ENCODE measurements at places on chromosomes 5 and 9.

DNA sequence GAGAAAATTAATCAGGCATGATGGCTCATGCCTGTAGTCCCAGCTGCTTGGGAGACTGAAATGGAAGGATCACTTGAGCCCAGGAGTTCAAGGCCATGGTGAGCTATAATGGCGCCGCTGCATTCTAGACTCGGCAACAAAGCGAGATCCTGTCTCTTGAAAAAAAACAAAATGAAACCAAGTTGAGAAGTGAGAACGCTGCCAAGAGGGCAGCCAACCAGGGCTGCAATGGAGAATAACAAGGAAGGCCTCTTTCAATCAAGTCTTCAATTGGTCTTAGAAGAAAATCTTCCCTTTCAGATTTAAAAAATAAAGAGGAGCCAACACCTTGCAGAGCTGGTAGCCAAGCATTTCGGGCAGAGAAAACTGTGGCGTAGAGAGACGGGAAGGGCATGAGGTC lies 14.7 kb downstream of the KIAA1958 start:
- DNase-seq: no peak

- DNase-seq: no peak
Observed at GRCh38 chr9:36165826-36166167, 3.4 kb upstream of the CCIN start.

DNA sequence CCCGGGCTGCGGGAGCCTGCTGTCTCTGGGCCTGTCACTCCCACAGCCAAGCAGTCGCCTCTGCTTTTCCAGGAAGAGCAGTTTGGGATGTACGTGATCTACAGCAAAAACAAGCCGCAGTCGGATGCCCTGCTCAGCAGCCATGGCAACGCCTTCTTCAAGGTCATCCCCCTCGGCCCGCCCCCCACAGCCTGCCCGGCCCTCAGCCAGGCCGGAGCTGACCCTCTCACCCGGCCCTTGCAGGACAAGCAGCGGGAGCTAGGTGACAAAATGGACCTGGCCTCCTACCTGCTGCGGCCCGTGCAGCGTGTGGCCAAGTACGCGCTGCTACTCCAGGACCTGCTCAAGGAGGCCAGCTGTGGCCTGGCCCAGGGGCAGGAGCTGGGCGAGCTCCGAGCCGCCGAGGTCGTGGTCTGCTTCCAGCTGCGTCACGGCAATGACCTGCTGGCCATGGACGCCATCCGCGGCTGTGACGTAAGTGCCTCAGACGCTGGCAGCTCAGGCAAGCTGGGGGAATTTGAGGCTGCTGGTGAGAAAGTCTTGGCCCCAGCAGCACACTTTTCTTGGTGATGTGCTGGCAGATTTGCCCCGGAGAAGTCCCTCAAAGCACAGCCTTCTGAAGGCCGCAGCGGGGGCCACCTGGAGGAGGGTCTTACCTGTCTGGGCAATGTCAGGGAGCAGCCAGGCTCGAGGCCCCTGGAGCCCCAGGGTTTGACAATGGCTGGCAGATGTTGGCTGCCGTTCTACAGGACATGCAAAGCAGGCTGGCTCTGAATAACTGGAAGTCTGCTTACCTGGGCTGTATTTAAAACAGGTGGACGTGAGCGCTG lies 20.1 kb upstream of the LRRC14B start:
- DNase-seq: no peak

DNA sequence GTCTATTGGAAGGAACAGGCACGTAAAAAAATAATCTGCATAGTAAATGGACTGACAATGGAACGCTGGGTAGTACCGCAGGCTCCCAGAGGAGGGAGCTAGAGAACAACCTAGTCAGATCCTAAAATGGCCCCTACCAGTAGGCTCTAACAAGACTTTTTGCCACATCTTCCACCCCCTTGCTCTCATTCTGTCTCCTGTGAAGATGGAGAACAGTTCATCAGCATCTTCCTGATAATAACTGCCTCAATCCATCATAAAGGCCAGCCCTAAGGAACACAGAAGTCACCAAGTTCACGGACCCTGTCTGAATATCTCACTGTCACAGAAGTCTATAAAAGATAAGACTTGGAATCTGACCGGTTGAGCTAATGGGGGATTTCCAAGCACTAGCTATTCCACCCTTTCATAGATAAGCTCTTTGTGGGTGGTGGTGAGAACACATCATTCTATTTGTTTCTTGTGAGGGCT lies 133.4 kb downstream of the SLC1A3 start:
- DNase-seq: peak; percentile 83

- no peak for DNase-seq
Observed at GRCh38 chr9:126328407-126328806, 1.8 kb downstream of the MVB12B start.

- no peak for DNase-seq
Observed at GRCh38 chr5:158020555-158021418, 161.8 kb upstream of the CLINT1 start.

- no peak for DNase-seq
Observed at GRCh38 chr5:15806613-15807012, 306.6 kb downstream of the FBXL7 start.

GRCh38 chr9:109409773-109410397 lies 88.2 kb downstream of the PTPN3 start:
- DNase-seq: no peak

DNA sequence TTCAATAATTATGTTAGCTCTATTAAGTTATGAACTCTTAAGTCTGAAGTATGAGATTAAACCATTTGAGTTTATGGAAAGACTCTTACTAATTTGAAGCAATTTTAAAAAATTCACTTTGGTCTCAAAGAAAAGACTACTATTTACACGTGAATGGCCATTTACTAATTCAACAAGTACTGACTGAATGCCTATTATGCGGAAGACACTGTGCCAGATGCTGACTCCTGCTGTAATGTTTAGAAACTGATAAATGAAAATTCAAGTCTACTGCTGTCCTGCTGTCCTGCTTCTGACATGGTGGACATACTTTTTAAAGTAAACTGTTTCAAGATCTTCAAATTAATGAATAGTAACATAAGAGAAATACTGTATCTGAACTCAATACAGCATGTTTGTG lies 116.2 kb downstream of the MPDZ start:
- DNase-seq: no peak

GRCh38 chr9:113668061-113668460 lies 204.5 kb downstream of the RGS3 start:
- no peak for DNase-seq

- no peak for DNase-seq
Observed at GRCh38 chr5:5480481-5481111, 58.1 kb downstream of the ICE1 start.

- DNase-seq: no peak
Observed at GRCh38 chr9:6852243-6852963, 94.6 kb downstream of the KDM4C start.

- no peak for DNase-seq
Observed at GRCh38 chr9:25381141-25381540, 297.1 kb downstream of the TUSC1 start.

- DNase-seq: no peak
Observed at GRCh38 chr5:152051499-152052454, 127.1 kb upstream of the GLRA1 start.

- DNase-seq: no peak
Observed at GRCh38 chr9:1320051-1320557, 269.9 kb downstream of the DMRT2 start.

GRCh38 chr5:168833383-168833782 lies 254.2 kb upstream of the PANK3 start:
- no peak for DNase-seq

- no peak for DNase-seq
Observed at GRCh38 chr5:102375272-102375671, 79.2 kb upstream of the SLCO4C1 start.

DNA sequence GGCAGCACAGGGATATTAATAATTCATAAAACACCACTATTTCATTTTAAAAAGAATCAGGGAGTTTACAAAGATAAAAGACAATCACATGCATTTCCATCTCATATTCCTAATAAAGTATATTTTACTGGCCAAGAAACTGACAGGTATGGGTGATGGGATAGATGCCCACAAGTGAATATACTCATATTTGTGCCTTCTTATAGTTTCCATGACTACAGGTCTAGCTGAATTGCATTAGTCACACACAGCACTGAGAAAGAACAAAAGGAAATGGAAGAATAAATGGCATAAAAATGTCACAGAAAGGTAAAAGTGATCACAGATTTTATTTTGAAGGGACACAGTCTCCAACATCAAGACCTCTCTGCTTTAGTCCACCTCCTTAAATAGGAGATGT lies 193.5 kb downstream of the PLK2 start:
- no peak for DNase-seq

- no peak for DNase-seq
Observed at GRCh38 chr9:120783602-120784047, 9.6 kb downstream of the FBXW2 start.

DNA sequence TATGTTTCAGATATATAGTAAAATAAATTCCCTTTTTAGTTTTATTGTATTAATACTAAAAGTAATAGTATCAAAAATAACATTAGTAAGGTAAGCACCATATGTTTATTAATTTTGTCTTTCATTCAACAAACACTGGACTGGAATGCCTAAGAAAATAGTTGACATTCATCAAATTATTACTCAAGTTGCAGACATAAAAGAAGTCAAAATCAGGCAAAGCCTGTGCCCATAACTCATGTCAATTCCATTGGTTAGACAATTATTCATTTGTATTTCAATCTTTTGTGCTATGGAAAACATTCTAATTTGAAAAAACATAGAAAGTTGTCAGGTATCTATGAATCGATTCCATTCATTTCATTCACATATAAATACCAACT lies 158.9 kb downstream of the CEMIP2 start:
- DNase-seq: no peak

- DNase-seq: no peak
Observed at GRCh38 chr9:96382839-96383164, 709 bp downstream of the SLC35D2 start.

GRCh38 chr9:108150736-108151586 lies 661.4 kb upstream of the KLF4 start:
- no peak for DNase-seq

DNA sequence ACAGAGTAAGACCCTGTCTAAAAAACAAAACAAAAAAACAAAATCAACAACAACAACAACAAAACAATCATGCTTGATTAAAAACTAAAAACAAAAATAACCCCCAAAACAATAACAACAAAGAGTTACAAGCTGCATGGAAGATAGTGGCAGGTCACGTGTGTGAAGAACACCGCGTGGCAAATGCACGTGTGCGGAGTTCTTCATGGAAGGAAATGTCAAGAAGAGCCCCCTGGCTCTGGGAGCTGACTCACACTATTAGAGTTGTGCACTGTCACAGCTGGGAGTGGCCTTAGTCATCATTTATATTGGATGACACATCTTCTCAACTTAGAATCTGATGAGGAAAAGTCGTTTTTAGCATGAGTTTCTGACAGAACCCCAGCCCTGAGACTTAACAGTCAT lies 110.5 kb downstream of the JMY start:
- DNase-seq: no peak

DNA sequence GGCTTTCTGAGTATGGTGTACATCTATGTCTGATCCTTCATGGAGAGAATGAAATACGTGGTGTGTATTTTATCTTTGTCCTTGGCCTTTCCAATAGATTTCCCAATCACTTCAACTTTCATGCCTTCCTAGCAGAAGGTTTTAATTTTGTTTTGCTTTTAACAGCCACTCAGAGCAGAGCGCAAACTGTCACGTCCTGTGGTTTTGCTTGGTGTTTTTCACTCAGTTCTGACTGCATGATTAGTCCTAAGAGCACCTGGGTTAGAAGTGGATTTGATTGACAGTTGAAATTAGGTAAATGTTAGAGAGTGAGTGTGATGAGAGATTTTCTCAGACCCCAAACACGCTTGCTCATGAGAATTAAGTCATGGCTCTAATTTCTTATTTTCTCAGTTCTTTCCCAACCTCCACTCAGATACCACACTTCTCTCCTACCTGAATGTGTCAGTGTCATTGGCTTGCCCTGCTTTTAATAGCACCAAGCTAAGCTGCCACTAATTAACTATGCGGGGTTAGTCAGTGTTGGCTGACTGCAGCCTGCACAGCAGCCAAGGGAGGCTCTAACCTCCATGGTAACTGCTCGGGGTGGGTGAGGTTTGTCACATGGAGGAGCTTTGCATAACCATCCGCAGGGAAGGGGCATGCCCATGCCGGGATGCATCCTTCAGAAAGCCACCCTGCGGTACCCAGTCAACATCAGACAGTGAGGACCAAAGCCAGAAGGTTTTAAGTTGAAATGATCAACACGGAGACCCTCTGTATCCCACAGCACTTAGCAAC lies 173.4 kb downstream of the NR3C1 start:
- peak; percentile 38 for DNase-seq

DNA sequence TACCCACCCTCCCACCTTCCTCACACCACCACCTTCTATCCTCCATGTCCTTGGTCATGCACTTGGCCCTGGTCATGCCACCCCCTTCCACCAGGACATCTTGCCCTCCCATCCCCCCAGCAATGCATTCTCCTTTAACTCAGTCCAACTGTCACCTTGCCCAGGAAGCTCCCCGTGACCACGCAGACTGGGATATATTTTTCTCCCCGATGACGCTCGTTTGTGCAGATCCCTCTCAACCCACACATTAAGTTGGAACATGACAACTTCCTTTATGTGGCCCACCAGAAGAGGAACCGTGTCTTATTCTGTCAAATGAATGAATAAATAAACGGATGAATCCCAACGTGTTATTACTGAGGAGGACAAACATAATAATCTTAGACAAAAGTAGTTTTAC lies 82.8 kb upstream of the TAS2R1 start:
- no peak for DNase-seq

DNA sequence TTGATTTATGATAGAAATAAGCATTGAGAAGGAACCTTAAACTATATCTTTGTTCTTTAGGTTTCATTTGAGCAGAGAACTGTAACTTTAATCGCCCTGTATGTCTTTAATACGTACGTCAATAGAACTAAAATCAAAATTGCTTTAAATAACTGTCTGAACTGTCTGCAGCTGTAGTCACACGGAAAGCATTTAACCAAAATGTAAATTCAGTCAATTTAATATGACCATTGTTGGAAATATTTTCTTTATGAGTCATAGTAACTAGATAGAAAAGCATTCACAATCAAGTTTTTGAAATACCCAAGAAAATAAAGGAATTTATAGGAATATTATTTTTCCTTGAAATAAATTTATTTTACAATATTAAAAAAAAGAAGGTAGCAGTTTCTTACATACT lies 157.1 kb upstream of the CDH6 start:
- no peak for DNase-seq

DNA sequence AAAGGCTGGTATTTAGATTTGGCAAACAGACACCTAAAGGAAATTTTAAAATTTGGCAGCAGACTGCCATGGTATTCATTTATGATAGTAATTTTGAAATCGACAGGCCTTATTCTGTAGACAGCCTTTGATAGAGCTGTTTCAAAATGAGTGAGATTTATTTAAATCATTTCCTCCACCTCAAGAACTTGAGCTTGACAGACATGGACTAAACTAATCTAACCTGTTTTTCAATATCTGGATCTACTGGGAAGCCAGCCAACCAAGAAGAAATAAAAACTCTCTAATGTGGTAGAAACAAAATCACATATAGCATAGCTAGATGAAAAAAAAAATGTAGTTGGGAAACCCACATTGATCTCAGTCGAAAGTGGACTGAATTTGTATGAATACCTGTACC lies 56.9 kb upstream of the RASA1 start:
- DNase-seq: peak; percentile 58

DNA sequence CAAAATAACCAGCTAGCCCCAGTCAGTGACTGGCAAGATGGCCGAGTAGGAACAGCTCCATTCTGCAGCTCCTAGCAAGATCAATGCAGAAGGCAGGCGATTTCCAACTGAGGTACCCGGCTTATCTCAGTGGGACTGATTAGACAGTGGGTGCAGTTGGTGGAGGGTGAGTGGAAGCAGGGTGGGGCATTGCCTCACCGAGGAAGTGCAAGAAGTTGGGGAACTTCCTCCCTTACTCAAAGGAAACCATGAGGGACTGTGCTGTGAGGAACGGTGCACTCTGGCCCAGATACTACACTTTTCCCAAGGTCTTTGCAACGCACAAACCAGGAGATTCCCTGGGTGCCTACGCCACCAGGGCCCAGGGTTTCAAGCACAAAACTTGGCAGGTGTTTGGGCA lies 9.6 kb upstream of the BTNL8 start:
- DNase-seq: no peak
